ENCODE measurements at places on chromosomes 11 and 22.
A peak's percentile ranks its signal among the peaks of the same experiment; 100 is the strongest.

GRCh38 chr11:116384407-116384806, 388.4 kb downstream of the BUD13 start:
- no peak for DNase-seq

- peak; percentile 6 for DNase-seq
These were observed 466 bp downstream of the FAM168A start for GRCh38 chr11:73597336-73597955.

DNA sequence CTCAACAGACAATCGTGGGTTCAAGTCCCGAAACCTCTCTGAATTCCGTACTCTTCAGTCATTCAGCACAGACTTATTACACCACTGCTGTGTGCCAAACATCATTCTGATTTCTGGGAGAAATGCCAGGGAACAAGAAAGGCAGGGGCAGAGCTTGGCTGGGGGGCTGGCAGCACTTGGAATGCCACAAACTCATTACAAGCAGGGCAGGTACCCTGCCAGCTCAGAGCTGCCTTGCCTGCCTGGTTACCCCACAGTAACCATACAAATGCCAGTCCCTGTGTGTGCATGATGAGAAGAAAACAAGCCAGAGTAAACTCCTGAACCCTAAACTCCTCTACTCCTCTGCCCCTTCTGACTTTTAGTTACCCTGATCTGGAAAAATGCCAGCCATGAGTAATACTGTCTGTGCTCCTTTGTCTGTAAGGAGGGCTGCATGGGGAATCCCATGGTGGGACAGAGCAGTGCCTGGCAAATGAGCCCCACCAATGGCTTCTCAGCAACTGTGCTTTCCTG, 6.9 kb upstream of the RAD9A start:
- no peak for DNase-seq

DNA sequence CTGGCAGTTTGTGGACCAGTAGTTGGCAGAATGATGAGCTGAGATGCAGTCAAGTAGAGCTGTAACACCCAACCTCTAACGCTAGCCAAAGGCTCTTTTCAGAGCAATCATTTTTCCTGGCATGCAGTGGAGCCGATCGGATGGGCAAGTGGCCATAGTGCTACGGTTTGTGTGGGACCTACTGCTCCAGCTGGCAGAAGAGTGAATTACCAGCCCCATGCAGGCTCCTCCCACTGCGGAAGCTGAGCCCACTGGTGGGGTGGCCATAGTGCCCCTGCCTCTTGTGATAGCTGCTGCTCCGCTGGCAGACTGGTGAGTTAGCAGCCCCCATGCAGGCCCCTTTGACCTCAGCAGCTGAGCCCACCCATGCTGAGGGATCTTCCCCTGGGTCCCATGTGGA, 27.0 kb upstream of the SC5D start:
- DNase-seq, result no peak

Measured in RWPE1 (cell line).